ENCODE measurements at places on chromosomes 3 and 15.

DNA sequence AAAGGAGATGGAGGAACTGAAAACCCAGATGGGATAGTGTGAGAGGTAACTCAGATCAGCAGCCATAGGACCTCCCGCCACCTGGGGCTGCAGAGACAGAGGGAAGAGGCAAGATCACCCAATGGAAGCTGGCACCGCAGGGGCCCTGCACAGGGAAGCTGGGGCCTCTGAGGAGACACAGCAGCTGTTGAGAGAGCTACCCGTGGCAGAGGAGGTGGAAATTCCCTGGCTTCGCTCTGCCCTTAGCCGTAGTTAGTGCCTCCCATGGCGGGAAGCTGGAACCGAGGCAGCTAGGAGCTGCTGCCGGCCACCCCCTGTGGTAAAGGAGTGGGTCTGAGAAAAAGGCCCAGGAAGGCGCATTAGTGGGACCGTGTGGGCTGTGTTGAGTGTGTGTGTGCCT is 18.0 kb upstream of the PLXNA1 start:
- no peak for DNase-seq

DNA sequence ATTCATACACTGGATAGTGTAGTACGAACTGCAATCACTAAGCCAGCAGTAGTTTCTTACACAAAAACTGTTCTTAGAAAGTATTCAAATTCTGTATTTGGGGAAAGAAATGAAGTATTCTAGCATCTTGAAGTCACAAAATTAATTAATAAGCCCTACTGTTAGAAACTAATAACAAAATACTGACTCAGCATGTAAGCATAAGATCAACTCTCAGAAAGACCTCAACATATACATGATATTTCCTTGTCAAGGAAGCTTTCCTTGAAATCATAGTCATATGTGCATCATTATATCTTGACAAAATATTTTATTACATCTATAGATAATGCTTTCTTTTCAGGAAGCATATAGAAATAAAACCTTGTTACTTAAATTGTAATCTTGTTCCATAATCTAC is 115.5 kb upstream of the GOLGA6L6 start:
- DNase-seq, result no peak

DNA sequence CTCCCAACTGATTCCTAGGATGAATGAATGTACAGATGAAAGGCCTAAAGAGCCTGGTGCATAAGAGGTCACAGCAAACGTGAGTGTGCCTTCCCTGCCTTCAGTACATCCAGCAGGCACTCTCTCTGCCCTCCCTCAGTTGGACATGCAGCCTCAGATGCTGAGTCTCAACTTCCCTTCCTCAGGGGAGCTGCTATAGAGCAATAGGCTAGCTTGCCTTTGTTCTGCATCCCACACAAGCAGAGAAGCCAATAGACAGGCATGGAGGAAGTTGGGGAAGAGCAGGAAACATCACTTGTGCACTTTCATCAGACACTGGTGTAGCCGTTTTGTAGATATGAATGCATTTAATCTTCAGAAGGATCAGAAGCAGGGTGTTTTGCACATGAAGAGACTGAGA is 147.5 kb upstream of the THBS1 start:
- no peak for DNase-seq

GRCh38 chr3:173886-174285 is 22.7 kb upstream of the CHL1 start:
- peak; percentile 44 for DNase-seq

GRCh38 chr3:24565656-24566055 is 71.0 kb upstream of the THRB start:
- no peak for DNase-seq

- DNase-seq, result no peak
Measured at GRCh38 chr3:177349384-177349783, 152.1 kb upstream of the TBL1XR1 start.

DNA sequence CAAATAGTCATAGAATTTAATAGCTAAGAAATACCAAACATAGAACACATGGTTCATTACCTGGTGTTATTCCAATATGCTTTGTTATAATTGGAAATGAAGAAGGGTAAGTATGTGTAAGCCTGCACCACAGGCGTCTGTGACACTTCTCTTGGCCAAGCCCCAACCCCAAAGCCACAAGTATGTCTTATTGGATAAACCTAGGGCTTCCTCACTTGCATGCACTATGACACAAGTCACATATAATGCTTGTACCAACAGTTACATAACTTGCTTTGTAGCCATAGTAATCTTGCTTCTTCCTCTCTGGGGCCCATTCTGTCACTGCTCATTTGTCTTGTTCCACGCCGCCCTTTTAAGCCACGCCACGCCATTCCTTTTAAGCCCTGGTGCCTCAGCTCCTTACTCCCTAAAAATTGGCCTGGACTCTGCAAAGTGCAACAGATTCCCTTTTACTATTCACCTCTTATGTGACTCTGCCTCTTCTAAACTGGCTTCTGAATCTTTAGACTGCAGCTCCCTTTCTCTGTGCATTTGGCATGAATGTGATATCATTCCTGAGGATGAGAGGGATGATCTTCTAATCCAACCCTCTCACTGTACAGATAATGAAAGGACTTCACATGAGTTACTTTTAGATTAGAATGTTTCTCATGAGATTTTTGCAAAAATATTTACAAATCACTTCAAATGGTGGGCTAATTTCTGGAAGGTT is 48.1 kb upstream of the EPHA3 start:
- DNase-seq, result peak; percentile 45
